CD4-positive, alpha-beta T cell treated with Interleukin-15 for 1 hour (primary cell): ENCODE measurements at places on chromosomes 5 and 9.
A peak's percentile ranks its signal among the peaks of the same experiment; 100 is the strongest.

DNA sequence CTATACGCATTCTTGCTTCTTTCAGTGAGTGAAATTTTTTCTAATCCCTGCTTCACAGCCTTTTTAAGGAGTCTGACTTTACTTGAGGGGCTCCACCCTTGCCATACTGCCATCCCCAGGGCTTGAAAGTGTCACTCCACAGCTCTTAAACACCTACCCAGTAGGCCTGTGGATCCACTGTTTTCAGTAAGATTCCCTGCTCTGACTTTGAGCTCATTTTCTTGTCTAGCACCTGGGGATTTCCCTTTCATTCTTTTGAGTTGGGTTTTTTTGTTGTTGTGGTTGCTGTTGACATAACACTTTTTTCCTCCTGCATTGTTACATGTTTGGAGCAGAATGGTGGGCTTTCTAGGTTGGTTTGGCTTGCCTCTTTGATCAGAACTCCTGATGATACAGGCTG is 23.6 kb downstream of the SREK1IP1 start:
- no peak for DNase-seq

GRCh38 chr5:149412783-149413476 is 33.8 kb upstream of the IL17B start:
- DNase-seq = no peak

DNA sequence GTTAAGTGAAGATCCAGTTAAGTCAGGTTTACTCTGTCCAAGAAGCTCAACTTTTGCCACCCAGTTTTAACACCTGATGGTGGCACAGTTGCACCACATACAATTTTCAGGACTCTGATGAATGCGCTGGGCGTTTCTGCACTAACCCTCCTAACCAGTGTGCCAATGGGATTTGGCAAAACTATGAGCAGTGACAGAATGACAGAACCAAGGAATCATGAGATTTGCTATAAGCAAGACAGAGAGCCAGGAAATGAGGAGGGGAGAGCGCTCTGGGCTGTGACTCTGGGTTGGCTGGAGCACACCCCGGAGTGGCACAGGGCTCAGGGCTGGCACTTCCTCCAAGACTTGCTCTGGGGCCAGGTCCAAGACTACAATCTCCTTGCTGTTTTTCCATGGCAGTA is 84.1 kb downstream of the SH3PXD2B start:
- no peak for DNase-seq

DNA sequence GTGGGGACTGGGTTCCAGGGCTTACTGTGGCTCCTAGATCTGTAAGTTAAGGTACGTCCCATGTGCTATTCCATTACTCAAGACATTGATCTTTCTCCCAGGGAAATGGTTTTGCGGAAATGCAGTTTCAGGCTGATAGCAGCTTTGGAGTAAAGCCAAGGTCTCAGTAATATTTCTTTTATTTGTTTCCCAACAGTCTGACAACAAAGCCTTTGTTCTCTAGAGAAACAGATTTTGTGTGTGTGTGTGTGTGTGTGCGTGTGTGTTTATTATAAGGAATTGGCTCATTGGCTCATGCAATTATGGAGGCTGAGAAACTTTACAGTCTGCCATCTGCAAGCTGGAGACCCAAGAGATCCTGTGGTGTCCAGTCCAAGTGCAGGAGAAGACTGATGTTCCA is 12.1 kb upstream of the POC5 start:
- no peak for DNase-seq

- DNase-seq = peak; percentile 71
Observed at GRCh38 chr5:170297589-170298462, at the start of gene LCP2. LCP2 (minus strand) TSS chr5:170297777; CDS start chr5:170297611, 166 bp downstream.

- DNase-seq = no peak
Observed at GRCh38 chr9:109894921-109895758, 115.1 kb downstream of the PALM2AKAP2 start.

DNA sequence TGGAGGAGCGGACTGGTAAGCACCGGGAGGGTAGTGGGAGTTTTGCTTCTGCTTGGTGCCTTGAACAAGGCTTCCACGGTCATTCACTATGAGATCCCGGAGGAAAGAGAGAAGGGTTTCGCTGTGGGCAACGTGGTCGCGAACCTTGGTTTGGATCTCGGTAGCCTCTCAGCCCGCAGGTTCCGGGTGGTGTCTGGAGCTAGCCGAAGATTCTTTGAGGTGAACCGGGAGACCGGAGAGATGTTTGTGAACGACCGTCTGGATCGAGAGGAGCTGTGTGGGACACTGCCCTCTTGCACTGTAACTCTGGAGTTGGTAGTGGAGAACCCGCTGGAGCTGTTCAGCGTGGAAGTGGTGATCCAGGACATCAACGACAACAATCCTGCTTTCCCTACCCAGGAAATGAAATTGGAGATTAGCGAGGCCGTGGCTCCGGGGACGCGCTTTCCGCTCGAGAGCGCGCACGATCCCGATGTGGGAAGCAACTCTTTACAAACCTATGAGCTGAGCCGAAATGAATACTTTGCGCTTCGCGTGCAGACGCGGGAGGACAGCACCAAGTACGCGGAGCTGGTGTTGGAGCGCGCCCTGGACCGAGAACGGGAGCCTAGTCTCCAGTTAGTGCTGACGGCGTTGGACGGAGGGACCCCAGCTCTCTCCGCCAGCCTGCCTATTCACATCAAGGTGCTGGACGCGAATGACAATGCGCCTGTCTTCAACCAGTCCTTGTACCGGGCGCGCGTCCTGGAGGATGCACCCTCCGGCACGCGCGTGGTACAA is 556 bp downstream of the PCDHGC3 start:
- no peak for DNase-seq

- no peak for DNase-seq
Observed at GRCh38 chr9:83656952-83657351, 34.0 kb downstream of the IDNK start.

GRCh38 chr5:178361657-178362445 is 129.2 kb upstream of the PHYKPL start:
- DNase-seq = no peak

DNA sequence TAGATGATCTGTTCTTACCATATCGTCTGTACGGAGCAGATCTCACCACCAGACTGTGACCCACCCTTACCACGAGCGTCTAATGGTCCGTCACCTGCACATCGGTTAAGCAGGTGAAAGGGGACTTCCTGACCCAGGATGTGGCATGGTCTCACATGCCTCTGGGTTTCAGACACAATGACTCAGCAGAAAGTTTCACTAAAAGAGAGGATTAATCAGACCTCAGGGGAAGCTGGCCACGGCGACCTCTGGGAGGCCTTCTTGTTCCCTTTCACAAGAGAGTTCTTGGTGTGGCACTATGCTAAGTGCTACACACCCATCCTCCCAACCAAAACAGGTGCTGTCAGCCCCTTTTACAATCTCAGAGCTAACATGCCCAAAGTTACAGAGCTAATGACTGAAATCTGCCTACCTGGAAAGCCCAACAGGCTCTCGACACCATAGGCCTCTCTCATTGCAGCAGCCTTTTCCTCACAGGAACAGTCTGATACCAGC is 41.6 kb downstream of the ADAMTS12 start:
- peak; percentile 32 for DNase-seq

GRCh38 chr5:177300951-177301350 is 2.6 kb downstream of the RAB24 start:
- no peak for DNase-seq

DNA sequence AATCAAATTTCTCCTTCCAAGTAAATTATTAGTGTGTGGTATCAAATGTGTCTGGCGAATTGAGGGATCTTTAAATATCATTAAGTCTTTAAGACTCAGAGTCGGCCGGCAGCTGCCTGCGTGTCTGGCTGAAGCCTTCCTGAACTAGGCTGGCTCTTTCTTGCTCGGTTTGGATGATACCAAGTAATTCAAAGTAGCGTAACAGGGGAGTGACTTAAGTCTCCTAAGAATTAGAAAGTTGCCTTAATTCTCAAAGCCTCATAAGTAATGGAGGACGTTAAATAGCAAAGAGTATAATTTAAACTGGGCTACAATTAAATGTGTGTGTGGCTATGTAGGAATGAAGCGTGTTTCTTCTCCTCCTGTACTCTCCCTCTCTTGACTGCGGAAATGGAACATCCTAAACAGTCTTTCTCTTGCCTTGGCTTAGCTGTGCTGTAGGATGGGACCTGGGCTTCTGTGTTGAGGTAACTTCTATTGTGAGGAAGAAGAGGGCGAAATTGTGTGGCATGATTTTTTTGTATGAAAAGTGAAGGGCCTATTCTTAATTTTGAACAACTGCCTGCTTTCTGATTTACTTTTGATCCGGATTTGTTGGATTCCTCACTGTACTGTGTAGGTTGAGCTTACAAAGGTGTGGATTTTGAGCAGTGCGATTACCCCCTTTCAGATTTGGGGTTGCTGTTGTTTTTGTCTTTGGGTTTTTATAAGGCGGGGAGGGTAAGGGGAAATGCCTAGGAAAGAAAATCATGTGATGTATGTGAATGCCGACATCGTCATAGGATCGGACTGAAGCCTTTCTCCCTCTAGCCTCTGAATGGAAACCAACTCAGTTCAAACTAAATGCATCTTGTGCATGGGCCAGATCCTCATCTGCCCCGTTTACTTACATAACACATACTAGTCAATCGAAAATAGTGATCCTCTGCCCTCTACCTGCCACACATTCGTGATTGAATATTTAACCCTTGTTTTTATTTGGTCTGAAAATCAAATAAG is 29.9 kb downstream of the CPEB4 start:
- DNase-seq = peak; percentile 56

DNA sequence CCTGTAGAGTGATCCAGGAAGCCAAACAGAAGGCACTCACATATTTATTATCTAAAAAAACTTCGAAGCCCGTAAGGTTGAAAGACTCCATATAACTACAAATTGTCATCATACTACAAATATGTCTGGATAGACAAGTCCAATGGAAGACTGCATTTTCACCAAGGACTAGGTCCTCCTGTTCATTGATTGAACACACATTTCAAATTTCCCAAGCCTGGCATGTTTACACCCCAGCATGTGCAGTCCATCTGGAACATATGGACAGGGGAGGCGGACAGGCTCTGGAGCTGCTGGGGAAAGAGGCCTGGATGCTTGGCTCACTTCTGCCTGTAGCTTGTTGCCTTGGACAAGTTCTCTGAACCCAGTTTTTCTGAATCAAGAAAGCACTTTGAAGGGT is 378.7 kb downstream of the ENC1 start:
- no peak for DNase-seq

DNA sequence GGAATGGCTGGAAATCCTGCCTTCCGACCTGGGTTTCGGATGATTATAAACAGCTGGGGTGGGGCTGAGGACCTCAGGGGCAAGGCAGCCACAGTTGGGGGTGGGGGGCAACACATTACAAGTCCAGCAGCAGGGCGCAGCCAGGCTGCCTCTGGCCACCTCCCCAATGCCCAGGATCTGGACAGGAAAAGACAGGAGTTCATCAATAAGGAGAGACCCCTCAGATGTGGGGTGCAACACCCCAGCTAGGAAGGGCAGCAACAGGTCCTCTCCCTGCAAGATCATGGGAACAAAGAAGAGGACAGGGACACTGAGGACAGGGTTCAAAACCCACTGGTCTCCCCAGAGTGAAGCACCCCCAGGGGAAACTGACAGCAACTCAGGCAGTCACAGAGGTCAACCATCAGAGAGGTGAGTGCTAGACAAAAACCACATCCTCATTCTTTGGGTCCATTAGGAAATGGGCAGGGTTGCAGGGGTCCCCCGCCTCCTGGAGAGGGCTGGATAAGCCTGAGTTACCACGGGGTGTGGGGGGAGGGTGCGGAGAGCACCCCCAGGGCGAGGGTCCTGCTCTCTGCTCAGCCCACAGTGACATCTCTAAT is 33.5 kb downstream of the SEMA4D start:
- no peak for DNase-seq

- DNase-seq = no peak
Observed at GRCh38 chr5:140109759-140110645, 3.9 kb upstream of the PURA start.

DNA sequence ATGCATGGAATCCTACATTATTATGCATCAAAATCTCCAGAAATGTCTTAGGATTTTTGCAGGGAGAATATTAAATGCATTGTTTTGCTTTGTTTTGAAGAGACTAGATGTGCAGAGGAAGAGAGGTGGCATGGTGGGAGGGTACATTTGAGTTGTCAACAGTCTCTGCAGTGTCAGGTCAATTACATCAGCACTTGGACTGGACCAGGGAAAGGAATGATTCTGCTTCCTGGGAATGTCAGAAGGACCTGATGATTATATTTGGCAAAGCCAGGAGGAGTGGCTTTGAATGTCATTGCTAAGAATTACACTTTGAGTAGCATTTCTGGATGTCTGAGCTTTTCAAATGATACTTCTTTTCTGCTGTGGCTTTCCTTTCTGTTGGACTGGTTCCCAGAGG is 17.5 kb upstream of the TMEFF1 start:
- DNase-seq = no peak

DNA sequence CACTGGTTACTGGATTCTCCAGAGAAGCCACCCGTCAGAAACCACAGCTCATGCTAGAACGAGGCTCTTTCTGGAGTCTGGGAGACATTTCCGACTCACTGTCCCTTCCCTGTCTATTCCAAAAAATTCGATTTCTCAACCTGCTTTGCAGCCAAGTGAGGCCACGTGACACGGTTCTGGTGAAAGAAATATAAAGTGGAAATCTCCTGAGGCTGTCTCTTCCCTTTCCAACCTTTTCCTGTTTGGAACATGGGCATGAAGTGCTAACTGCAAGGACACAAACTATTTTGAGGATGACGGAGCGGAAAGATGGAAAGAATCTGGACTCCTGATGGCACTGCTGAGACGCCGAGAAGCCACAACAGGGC is 6.1 kb upstream of the PTGS1 start:
- DNase-seq = no peak

DNA sequence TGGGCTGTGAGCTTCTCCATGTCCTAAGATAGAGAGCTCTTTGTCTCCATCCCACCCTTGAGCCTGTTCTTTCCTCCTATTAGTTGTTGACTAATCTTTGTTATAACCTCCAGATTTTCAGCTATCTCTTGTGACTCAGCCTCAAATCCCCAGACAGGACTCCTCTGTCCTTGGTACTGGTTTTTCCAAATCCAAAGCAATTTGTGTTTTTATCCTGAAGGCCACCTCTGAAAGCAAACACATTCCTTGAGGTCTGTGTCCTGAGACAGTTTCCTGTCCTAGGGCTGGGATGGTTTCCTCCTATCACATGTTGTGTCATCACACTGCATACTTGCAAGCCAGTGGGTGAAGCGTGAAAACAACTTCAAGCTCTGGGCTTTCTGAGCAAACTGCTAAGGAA is 8.5 kb downstream of the TNC start:
- DNase-seq = no peak

DNA sequence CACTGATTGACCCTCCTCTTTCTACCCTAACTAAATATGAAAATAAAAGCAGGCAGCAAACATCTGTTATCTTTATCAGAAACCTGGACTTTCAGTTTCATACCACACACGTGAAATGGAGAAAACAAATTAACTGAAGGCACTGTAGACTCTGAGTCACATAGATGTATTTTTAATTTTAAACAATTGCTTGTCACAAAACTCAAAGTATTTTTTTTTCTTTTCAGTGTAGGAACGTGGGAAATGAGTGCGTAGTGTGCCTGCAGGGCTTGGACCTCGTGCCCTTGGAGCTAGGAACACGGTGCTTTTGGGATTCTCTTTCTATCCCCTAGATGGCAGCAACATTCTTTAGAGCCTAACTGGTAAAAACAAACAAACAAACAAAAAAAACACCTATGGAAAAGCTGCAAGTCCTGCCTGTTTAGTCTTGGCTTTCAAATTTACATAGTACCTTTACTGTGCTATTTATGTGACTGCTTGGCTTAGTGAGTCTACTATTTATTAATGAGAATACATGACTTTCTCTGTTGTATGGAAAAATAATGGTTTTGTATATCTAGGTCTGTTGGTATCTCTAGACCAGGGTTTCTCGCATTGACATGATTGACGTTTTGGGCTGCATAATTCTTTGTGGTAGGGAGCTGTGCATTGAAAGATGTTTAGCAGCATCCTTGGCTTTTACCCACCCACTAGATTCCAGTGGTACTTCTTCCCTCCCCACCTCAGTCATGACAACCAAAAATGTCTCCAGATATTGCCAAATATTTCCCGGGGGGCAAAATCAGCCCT is 16.8 kb upstream of the ACTBL2 start:
- no peak for DNase-seq
